Endodermal cell (in vitro differentiated cells): ENCODE measurements at places on chromosomes 3 and 15. TPM values are rescaled to one million over a fixed set of nuclear protein-coding genes. Genes with fewer than 3 reads are reported as not detected.

RBP2 gene
- not detected in 3 replicates for total RNA-seq

SNRK gene
- total RNA-seq: 13.6 and 19.4 TPM in 2 replicates

EPM2AIP1 gene
- total RNA-seq: 12.6 and 15.7 TPM in 2 replicates

FEZF2 gene
- total RNA-seq: not detected in 2 replicates

C3orf49 gene
- total RNA-seq: not detected in 2 replicates

MESP2 gene
- total RNA-seq: 0.20 and 0.22 TPM in 2 replicates

SI gene
- total RNA-seq: not detected in 3 replicates

RTP1 gene
- 0.88 and 1.4 TPM in 2 replicates for total RNA-seq

MST1 gene
- 35.5 to 95.6 TPM (median 39.3 TPM) in 3 replicates for total RNA-seq

SNAPC5 gene
- total RNA-seq: 27.4 and 32.0 TPM in 2 replicates

FAM3D gene
- not detected in 2 replicates for total RNA-seq

MYLK gene
- 3.8 and 6.6 TPM in 2 replicates for total RNA-seq

CHRNA5 gene
- total RNA-seq: 7.2 to 23.2 TPM (median 23.0 TPM) in 3 replicates

CYP1A1 gene
- total RNA-seq: not detected in 2 replicates

DNA sequence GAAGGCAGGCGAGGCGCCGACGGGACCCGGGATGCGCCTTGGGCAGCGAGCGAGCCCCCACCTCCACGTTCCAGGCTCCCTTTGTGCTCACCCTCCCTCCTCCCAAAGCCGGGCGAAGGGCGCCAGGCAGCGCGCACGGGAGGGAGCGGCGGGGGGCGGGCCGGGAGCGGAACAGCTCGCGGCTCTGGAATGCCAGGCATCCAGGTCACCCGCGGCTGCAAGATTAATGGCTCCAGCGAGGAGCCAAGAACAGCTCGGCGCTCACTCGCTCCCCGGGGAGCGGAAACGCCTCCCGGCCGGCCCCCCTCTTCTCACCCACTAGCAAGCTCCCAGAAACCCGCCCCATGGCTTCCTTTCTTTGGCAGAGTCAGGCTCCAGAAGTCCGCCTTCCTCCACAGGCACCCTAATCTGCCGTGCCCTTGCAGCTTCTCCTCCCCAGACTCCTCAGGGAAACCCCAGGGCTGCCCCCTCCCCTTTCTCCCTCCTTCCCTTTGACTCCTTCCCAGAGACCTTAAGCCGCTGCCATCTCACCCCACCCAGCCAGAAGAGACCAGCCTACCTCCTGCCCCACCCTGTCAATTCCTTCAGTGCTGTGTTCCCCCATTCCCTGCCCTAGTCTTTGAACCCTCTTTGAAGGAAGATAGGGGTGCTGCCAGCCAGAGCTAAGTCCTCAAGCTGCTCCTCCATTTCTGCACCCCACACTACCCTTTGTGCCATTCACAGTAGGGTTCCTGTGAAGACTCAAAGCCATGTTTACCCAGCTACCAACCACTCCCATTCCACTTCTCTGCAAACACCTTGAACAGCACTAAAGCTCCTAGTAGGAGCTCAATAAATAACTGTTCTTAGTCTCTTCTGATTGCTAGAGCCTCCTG, 9.9 kb downstream of the AMOTL2 start:
- peak; percentile 99 for DNase-seq

GRCh38 chr3:127886956-127887231, 28.1 kb upstream of the KBTBD12 start:
- DNase-seq: no peak

DNA sequence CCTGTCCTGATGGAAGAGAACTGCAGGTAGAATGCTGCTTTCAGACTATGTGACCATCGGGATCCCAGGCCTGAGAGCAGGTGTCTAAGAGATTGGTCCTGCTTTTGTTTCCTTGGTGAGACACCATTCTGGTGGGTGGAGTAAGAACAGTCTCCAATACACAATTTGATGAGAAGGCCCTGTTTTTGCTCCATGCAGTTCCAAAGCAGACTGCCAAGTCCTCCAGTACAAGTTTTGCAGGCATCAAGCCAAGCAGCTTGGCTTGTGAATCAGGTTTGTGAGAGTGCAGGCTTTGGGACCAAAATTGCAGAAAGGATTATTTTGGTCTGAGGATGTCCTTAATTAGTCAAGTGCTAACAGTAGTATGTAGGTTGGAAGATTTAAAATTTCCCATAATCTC, 381.6 kb downstream of the FOXP1 start:
- peak; percentile 50 for DNase-seq

DNA sequence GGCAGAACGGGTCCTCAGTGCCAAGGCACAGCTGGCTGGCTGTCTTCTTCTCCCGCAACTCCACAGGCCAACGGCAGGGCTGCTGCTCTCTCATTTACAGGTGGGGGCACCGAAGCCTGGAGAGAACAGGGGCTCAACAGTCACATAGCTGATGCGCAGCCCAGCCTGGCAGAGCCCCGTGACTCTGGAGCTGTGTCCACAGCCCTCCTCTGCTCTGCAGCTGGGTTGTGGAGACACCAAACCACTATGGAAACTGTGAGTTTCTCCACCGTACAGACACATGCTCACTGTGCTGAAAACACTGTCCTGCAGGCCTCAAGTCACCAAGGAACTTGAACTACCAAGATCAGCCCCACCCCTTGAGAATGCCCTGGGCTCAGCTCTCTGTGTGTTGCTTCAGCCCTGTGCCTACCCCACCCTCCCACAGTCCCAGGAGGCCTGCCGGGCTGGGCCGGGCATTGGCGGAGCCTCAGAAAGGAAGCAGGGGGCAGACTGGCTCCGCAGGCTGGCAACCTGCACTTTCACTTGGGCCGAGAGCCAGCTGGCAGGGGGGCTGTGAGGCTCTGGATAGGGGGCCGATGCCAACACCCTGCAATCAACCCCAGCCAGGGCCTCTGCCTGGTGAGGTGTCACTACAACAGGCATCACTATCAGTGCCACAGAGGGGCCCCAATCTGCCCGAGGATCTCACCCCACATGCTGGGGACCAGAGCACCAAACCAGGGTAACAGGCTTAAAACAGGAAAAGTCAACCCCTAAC, 113.7 kb upstream of the RPL32 start:
- no peak for DNase-seq

- DNase-seq: no peak
Measured at GRCh38 chr3:187798126-187798525, 52.9 kb upstream of the BCL6 start.

DNA sequence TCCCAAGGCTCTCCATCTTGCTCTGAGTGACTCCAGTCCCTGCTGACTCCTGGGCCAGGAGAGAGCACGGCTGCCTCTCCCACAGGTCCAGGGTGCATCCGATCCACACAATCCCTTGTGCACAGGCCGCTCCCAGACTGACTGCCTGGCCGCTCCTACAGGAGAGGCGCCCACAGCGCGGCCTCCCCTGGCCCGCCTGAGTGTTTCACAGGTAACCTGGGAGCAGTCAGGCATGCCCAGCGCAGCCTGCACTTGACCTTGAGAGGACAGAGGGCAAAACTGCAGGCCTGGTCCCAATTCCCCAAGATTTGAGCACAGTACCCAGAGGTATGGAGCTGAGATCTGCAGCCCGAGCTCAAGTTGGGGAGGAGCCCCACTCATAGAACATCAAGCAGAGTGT, 490.2 kb downstream of the CNTN6 start:
- DNase-seq: no peak

- peak; percentile 63 for DNase-seq
Measured at GRCh38 chr3:44077267-44077666, 164.4 kb upstream of the TOPAZ1 start.

GRCh38 chr3:188956839-188957489, 214.8 kb upstream of the TPRG1 start:
- DNase-seq: no peak

DNA sequence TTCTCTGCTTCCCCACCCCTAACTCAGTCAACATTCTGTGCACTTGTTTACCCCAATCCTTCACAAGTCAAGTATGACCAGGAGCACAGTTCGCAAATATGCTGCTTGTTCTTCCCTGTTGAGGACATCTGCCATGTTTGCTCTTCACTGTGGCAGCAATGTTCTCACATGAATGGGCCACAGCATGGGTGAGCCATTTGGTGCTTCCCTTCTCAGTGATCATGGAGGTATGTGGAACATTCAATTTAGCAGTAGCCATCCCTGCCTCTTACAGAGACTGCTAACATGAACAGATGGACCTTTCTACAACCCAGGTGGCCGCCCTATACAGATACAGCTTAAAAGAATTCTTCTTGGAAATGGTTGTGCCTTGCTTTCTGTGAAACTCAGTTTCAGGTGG, 660.1 kb upstream of the SGO1 start:
- no peak for DNase-seq

DNA sequence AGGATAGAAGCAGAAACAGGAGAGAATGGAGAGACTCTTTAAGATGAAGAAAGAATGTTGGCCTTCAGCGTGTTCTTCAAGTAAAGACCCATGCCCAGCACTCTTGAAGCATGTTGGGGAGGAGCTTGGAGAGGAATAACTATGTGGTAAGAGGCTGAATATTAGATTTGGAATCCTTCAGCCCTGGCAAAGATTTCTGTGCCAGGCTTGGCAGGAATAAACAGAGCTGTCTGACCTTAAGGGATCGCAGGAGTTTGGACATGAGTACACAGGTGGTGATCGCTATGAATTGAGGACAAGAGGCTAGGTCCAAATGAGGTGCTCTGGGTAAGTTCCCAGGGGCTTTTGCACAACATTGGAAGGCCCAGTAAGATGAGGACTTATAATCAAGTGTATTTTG, 132.6 kb upstream of the TBL1XR1 start:
- no peak for DNase-seq

DNA sequence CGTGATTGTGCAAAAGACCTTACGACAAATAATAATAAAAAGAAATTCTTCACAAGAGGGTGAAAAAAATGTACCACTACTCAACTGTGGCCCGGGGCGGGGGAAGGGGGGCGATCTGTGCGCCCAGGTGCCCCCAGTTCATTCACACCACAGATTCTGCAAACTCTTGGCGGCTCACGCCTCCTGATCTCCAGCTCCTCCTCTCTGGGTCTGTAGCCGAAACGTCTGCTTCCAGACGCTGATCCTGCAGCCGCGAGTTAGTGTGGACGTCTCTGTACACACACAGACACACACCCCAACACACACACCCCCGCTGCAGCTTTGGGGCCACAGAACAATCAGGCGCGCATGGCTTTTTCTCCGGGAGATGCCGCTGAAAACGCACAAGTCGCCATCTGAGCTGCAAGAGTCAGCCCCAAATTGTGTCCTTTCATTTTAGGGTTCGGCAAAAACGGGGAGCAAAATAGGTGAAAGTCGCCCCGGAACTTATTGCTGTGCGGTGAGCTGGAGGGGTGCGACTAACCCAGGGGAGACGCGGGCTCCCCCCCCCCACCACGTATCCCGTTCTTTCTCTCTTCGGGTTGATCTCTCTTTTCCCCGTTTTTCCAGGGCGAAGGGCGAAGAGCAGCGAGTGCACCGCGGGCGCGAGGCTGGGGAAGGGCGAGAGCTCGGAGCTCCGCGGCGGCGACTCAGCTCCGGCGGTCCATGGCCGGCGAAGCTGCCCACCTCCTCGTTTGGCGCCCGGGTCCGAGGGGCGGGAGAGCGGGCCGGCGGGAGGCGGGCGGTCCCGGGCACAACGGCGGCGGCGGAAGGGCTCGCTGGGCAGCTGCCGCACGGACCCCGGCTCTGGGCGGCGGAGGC, 505 bp upstream of the WNT5A start:
- peak; percentile 78 for DNase-seq

DNA sequence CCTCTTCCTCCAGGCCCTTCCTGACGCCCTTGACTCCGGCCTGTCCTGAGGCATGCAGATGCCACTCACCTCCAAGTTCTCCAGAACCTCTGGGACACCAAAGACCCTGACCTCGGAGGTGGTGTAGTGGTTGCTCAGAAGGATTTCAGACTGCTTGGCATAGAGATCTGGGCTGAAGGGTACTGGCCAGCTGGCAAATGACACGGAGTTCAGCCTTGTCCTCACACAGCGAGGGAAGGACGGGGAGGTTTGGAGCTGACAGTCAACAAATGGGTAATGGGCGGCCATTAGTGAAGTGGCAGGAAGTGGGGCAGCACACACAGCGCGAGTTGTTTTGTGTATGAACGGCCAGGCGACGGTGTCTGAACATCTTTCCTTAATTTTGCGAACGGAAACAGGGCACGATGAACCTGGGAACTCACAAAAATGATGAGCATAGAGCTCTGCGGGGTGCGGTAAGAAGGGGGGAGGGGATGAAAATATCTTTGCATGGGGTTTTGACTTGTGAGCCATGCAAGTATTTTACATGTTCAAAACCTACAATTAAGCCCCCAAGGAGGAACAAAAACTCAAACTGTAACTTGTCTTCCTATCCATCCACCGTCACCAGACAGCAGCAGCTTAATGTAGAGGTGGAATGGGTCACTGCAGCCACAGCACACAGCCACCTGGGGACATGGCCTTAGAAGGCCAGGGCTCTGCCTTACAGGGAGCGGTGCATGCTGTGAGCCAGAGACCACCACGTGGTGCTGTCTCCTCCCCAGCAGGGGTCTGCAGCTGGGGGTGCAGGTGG, 43.6 kb upstream of the RPL32 start:
- no peak for DNase-seq

GRCh38 chr15:88911766-88912118, 1.4 kb downstream of the MFGE8 start:
- peak; percentile 89 for DNase-seq

DNA sequence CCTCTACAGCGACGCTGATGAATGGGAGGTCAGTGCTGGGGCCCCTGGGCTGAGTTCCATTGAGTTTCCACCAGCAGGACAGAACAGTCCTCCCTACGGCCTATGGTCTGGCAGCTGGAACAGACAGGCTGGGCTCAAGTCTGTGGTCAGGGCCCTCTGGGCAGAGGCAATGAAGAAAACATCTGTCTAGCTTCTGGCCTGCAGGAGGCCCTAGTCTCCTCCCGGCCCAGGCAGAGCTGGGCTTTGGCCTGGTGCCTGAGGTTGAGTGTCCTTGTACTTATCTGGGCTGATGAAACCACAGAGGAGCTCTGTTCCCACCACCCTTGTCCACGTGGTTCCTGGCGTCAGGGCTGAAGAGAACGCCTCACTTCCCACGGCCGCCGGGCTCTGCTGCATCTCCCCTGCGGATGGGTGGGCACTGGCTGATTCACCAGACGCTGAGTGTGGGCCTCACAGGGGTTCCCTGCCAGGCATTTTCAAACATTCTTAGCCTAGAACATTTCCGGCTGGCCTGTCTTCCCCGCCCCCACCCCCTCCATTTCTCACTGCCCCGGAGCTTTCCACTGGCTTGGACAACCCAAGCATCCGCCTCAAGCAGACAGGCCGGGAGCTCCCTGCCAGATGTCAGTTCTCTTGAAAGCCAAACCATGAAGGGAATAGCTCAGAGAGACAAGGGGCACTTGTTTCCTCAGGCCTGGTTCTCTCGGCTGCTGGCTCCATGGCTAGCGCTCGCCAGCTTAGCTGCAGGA, 20.3 kb downstream of the PPCDC start:
- DNase-seq: no peak

GRCh38 chr3:14042680-14043079, 82.0 kb downstream of the CHCHD4 start:
- DNase-seq: no peak

GRCh38 chr3:58349792-58350626, 17.3 kb downstream of the PXK start:
- no peak for DNase-seq

DNA sequence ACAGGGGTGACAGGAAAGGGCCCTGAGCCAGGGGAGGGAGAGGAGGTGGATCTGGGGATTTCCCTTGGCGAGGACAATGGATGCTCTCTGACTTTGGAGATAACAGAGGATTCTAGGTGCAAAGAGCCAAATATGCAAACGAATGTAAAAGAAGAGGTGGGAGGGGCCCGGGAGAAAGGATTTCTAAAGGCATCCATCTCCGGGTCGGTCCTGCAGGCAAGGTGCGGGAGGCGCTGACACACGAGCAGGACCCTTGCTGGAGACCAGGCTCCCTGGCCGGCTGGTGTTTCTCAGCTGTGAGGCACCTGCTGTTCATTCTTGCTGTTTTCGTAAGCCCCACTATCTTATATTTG, 115.2 kb upstream of the TLE3 start:
- DNase-seq: peak; percentile 75

- no peak for DNase-seq
Measured at GRCh38 chr3:16311960-16312451, 47.0 kb downstream of the OXNAD1 start.

GRCh38 chr3:150635526-150635925, 32.4 kb downstream of the SELENOT start:
- no peak for DNase-seq
